ENCODE measurements at places on chromosomes 11 and 22.

- DNase-seq = no peak
Observed at GRCh38 chr11:33874433-33874832, 17.4 kb downstream of the LMO2 start.

DNA sequence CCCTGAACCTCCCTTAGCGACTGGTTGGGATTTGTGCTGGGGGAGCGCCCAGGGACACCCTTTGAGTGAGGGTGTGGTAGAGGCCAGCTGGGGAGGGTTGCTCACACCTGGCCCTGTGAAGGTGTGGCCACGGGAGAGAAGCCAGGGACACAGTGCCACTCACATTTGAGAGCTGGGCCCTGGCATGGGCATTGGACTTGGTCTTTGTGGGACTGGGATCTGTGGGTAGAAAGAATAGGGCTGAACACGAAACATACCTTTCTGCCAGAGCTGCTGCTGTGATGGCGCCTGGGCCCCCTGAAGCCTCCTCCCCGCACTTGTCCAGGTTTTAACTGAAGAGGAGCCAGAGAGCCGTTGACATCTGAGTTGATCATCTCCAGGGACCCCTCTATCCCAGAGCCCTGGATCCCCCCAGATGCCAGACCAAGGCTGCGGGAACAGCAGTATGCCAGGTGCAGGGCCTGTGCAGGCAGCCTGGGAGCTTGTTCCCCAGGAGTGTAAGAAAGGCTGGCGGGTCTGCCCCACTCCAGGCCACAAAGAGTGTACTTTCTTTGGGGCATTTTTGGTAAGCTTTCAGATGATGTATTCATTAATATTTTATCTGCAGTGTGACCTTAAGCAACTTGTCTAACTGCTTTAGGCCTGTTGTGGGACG is 284.1 kb downstream of the TBC1D22A start:
- DNase-seq = no peak

GRCh38 chr11:72426758-72427157 is 7.6 kb downstream of the CLPB start:
- no peak for DNase-seq

GRCh38 chr11:30814737-30815136 is 228.6 kb upstream of the MPPED2 start:
- DNase-seq = no peak

DNA sequence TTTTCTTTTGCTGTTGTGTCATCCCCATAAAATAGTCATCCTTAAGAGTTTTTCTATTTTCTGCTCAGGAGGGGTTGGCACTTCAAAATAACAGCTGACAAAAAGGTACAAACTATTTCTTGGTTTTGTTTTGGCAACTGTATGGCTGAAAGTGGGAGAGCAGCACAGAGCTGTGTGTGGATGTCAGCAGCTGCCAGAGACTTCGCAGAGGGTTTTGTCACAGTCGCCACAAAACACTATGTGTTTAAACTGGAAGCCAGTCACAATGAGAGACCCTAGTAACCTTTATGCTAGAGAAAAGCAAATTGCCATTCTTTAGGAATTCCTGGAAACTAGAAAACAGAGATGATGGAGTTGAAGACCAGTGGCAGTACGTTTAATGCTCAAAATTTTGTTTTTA is 189.6 kb upstream of the CCDC90B start:
- DNase-seq = no peak

DNA sequence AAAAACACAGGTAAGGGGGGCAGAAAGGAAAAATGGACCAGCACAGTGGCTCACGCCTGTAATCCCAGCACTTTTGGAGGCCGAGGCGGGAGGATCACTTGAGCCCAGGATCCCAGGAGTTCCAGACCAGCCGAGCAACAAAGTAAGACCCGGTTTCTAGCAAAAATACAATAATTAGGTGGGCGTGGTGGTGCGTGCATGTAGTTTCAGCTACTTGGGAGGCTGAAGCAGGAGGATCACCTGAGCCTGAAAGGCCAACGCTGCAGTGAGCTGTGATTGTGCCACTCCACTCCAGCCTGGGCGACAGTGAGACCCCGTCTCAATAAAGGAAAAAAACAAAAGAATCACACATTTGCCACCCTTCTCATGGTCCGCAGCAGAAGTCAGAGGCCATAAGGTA is 519.4 kb downstream of the BRD1 start:
- no peak for DNase-seq

DNA sequence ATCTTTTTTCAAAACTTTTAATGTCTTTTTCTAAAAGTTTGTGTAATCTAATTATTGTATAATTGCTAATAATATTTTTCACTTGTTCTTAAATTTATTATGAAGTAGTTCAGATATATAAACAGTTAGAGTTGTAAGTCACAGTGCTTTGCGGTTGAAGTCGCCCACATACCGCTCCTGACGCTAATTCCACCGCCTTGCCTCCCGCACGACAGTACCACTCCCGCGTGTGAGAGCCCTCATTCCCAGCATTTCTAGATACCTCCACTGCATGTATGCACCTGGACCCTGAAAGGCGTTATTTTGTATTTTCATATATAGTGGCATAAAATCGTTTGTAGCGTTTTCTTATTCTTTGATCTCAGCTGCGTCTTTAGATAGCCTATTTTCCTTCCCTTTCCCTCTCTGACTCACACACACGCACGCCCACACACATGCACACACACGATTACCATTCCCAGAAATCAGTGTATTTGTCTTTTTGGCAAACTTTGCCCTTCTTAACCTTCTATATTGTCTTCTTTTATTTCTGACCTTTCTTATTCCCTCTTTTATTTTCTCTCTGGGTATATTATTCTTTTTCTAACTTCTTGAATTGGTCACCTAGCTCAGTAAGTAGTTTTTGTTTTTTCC is 56.4 kb upstream of the PITPNB start:
- DNase-seq = no peak

- no peak for DNase-seq
Observed at GRCh38 chr22:46085828-46086576, 64.3 kb upstream of the PPARA start.

DNA sequence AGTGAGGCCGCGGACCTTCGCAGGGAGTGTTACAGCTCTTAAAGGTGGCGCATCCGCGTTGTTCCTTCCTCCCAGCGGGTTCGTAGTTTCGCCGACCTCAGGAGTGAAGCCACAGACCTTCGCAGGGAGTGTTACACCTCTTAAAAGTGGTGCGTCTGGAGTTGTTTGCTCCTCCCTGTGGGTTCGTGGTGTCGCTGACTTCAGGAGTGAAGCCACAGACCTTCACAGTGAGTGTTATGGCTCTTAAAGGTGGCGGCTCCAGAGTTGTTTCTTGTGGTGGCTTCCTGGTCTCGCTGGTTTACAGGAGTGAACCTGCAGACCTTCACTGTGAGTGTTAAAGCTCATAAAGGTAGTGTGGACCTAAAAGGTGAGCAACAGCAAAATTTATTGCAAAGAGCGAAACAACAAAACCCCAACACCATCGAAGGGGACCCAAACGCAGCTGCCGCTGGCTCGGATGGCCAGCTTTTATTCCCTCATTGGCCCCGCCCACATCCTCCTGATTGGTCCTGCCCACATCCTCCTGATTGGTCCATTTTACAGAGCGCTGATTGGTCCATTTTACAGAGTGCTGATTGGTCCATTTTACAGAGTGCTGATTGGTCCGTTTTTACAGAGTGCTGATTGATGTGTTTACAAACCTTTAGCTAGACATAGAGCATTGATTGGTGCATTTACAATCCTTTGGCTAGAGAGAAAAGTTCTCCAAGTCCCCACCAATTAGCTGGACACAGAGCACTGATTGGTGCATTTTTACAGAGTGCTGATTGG is 1.2 kb upstream of the TMEM45B start:
- no peak for DNase-seq

- no peak for DNase-seq
Observed at GRCh38 chr11:133004369-133004768, 527.9 kb downstream of the OPCML start.

DNA sequence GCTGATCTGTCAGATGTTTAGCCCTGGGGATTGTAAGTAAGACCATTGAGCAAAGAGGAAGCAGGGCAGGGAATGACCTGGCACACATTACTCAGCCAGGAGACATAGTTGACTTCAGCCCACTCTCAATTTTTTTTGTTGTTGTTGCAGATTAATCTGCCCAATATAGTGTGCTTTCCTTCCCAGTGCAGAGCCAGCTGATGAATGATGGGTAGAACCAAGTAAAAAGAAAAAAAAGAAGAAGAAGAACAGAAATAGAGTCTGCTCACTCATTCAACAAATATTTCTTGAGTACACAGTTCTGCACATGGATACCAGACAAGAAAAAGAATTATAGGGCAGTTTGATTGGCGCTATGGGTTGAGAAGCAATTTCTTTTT is 292.7 kb downstream of the ETS1 start:
- DNase-seq = no peak

- no peak for DNase-seq
Observed at GRCh38 chr11:29781268-29781667, 235.6 kb downstream of the KCNA4 start.

GRCh38 chr11:75170516-75171201 is 19.8 kb downstream of the SLCO2B1 start:
- no peak for DNase-seq

DNA sequence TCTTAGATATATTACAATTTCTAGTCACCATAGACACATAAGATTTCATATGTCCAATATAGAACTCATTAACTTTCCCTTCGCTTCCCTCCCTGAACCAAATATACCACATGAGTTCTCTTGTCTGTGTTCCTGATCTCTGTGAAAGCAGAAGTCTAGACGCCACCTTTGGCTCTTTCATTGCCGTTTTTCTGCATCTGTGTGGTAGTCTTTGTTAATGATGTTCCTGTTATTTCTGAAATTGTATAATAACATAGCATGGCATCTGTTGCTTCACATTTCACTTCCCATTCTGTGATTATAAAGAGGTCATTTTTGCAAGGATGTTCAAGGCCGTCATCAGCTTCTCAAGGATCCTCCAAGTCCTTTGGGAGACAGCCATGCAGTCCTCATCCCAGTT is 58.5 kb downstream of the NCAM1 start:
- no peak for DNase-seq

- DNase-seq = no peak
Observed at GRCh38 chr11:113389272-113389671, 1.7 kb downstream of the ANKK1 start.

DNA sequence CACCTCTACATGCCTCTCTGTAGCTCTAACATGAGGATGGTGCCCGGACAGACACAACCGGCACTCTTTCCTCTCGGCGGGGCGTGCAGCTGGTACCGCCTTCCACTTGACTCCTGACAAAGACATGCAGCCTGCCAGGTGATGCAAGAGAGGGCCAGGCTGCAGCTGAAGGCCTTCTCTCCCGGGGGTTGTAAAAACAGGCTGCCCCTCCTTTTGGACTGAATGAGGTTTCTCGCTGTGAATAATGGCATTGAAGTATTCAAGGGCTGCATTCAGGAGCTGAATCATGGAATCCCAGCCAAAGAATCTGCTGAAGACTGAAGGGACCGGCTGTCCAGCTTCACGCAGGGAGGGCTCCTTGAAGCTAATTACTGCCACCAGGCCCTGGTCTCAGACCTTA is 110.9 kb downstream of the GALNT18 start:
- DNase-seq = no peak

DNA sequence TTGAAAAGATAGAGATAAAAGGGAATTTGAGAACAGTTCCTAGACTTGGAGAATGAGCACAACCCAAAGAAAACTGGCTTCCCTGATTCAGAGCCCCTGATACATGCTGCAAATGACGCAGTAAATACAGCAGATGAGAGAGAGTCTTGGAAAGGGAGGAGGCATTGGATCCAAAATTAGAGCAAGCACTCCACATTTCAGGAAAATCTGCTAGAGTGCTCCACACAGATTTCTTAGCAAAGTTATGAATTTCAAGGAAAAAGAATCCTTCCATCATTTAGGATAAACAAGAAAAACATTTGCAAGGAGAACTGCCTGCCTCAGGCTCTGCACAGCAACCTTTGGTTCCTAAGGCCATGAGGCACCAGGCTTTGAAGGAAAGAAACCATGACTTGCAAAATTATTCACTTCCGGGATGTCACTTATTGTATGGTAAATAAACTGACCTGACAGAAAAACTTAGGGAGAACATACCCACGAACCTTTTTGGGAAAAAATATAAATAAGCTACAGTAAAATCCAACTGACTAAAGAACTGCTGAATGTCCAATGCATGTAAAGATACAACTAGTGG is 89.8 kb upstream of the RTL6 start:
- no peak for DNase-seq

DNA sequence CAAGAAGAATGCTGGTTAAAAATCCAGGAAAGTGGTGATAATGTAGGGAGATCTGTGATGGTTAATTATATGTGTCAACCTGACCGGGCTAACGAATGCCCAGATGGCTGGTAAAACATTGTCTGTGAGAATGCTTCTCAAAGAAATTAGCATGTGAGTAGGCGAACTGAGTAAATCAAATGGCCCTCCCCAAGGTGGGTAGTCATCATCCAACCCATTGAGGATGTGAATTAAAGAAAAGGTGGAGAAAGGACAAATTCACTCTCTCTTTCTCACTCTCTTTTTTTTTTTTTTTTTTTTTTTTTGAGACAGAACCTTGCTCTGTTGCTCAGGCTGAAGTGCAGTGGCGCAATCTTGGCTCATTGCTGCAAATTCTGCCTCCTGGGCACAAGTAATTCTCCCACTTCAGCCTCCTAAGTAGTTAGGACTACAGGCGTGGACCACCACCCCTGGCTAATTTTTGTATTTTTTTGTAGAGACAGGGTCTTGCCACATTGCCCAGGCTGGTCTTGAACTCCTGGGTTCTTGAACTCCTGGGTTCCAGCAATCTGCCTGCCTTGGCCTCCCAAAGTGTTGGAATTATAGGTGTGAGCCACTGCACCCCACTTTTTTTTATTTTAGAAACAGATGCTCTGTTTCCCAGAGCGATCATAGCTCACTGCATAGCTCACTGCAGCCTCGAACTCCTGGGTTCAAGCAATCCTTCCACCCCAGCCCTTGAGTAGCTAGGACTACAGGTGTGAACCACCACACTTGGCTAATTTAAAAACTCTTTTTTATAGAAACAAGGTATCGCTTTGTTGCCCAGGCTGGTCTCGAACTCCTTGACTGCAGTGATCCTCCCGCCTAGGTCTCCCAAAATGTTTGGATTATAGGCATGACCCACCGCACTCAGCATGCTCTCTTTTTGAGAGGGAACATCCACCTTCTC is 22.0 kb upstream of the P2RY6 start:
- no peak for DNase-seq

DNA sequence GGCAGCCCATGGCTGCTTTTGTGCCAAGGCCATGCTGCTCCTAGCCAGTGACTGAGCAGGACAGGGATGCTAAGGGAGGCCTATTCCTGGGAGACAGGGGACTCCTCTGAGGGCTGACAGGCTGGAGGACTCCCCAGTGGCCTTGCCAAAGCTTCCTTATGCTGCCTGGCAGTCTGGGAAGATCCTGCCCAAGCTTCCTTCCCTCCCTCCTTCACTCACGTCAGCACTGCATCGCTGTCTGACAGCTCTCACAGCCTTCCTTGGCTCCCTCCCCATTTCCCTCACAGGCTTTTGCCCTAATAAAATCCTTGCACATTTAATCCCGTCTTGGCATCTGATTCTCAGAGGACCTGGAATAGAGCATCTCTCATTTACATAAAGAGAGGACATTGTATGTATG is 26.5 kb downstream of the HTR3A start:
- no peak for DNase-seq

Data from GM18507 (cell line).